CD4-positive, alpha-beta T cell treated with Interleukin-2 at 100 ng/mL for 4 hours (primary cell): ENCODE measurements at places on chromosomes 6 and 20.

DNA sequence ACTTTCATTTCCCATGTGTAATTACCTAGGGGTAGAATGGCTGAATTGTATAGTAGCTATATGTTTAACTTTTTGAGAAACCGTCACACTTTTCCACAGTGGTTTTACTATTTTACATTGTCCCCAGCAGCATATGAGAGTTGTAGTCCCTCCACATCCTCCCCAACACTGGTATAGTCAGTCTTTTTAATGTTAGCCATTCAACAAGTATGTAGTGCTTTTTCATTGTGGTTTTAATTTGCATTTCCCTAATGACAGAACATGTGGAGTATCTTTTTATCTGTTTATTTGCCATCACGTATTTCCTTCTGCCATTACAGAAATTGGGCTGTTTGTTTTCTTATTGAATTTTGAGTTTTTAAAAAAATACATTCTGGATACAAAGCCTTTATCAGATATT, 148.4 kb downstream of the CARMIL1 start:
- DNase-seq = no peak

DNA sequence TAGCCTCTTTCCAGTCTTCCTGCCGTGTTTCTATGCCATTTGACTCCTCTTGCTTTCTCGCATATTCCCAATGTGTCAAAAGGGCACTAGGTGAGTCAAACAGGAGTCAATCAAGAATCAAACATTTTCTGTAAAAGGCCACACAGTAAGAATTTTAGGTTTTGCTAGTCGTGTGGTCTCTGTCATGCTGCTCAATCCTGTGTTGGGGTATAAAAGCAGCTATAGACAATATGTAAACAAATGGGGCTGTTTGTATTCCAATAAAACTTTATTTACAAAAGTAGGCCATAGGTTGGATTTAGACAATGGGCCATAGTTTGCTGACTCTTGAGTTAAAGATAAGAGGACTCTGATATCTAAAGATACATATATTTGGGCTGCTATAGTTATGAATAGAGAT, 235.4 kb upstream of the BTBD3 start:
- no peak for DNase-seq

- DNase-seq = no peak
Measured at GRCh38 chr6:39416026-39416425, 93.5 kb upstream of the KCNK16 start.

- DNase-seq = no peak
Measured at GRCh38 chr6:96604420-96604819, 41.5 kb downstream of the FHL5 start.

GRCh38 chr20:4569865-4570264, 151.8 kb upstream of the PRND start:
- no peak for DNase-seq

- peak; percentile 65 for DNase-seq
Measured at GRCh38 chr20:56411759-56412472, at the start of gene CASS4. CASS4 (plus strand) TSS chr20:56412260; CDS start chr20:56412459, 199 bp downstream.

DNA sequence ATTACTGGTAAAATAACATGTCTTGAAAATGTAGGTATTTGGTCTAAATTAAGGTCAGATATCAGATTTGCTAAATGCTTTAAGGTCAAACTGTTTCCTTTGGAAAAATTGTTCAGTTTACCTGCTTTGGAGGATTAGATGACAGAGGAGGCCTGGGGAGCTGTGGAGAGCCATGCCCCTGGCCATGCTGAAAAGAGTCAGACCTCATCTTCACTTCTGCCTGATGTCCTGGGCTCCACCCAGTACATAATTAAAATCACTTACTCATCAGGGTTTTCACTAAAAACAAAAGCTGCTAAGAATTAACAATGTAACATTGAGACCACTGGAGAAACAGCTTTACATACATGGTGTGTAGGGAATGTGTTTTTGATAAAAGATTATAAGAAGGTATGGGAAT, 60.8 kb upstream of the UNC93A start:
- no peak for DNase-seq

DNA sequence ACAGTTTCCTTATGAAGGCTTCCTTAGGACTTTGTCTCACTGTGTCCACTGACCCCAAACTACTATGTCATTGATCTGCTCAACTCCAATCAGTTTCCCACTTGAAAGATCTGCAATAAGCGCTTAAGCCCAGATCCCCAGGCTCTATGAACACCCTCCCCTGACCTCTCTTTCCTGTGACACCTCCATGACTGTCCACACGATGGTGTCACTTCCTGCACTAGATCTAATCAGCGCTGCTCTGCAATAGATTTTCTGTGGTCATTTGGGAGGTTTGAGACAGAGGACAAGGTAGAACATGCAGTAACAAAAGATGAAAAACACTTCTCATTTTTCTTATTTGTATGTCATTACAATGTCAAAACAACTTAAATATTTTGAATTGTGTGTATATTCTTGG, 304.6 kb upstream of the AGPAT4 start:
- DNase-seq = no peak

DNA sequence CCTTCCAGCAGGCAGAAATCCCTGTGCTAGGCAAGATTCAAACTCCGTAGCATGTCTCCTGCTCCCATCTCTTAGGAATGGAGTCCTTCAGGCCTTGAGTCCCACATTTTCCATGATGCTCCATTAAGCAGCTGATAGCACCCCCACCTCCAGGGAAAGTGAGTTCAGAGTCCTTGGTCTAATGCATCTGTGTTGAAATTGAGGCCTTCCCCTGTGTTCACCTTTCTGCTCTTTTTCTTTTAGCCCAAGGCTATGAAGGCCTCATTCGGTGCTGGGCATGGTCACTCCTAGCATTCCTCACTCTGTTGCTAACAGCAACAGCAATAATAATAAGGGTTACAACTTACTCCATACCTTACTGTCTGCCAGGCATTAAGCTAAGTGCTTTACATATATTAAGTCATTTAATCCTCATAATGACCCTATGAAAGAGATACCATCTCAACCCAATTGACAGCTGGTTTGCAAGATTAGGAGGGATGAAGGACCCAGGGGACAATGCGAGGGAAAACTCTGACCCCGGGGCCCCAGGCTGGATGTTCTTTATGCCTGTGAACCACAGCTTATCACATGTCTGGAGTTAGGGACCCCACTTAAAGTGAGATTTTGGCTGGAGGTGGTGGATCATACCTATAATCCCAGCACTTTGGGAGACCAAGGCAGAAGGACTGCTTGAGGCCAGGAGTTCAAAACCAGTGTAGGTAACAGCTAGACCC, 17.5 kb upstream of the PANK2 start:
- DNase-seq = no peak

DNA sequence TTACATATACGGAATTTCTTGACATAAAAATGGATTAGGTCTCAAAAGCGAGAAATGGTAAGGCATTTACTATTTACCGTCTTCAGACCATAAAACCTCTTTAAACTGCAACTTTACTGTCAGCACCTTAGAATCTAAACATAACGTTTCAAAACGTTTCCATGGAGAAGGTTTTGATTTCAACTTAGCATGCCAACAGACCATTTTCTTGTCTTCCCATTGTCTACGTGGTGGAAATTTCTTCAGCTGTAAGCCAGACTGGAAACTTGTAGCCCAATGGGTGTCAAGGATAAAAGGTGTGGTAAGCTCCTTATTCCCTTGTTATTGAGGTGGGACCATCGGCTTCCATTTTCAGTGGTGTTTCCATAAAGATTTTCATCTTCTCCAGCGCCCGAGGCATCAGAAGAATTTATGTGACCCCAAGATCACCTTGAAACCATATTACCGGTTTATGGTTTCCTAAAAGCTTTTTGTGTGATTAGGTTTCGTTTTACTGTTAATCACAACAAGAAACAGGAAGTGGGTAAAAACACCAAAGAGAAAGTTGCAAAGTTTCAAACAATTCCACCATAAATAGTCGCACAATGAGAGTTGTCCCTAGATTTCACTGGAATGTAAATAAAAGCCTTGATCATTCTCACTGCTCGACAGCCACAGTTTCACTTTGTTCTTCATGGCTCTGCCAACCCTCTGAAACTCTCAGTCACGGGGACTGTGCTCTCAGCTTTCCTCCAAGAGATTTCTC, 63.0 kb upstream of the CD2AP start:
- peak; percentile 14 for DNase-seq

- DNase-seq = no peak
Measured at GRCh38 chr6:137871291-137871690, 4.2 kb downstream of the TNFAIP3 start.

DNA sequence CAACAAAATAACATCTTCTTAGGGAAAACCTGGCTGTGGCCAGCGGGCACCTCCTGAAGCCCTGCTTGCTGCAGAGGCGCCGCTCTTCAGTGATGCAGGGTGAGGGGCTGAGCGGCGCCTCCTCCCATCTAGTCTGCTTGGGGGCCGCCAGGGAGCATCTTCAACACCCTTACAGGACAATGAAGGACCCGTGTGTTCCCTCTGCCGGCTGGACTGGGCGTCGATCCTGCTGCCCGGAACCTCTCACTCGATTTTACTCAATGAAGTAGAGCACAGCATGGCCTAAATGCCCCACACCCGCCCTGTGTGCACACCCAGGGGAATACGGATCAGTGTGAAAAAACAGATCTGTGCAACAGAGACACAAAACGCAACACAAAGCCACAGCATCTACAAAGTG, 28.5 kb upstream of the MPC1 start:
- no peak for DNase-seq

GRCh38 chr6:52503323-52503747, 73.5 kb downstream of the TRAM2 start:
- DNase-seq = no peak

DNA sequence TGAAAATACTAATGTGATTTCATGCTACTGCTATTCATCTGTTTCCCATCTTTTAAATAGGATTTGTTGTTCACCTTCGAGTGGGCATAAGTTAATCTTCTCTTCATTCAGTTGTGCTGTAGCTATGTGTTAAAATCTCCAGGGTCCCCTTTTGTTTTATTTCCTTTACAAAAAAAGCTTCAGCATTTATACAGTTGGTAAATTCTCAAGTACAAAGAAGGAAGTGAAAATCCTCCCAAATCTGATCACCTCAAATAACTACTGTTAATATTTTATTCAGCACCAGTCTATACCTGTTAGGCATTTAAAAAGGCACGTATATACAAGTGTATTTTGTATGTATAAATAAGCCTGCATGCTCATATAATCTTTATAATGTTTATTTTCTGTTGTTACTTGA, 251.2 kb downstream of the TMEM242 start:
- no peak for DNase-seq

DNA sequence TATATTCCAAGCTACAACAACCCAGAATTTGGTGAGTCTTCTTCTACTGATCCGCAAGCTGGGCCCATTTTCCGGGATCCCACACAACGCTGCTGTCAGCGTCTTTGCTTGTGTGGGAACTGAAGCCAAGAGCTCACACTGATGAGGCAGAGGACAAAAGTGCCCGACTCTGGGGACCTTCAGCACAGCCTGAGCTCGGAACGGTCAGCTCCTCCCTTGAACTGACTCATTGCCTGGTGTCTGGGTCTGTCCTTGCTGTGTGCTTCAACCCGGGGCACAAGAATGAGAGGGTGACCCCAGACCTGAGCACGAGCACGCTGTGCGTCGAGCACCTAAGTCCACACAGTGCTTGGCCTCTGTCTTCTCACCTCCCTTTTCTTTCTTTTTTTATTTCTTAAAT, 33.5 kb downstream of the DACT2 start:
- DNase-seq = no peak
